ENCODE measurements at places on chromosomes 7 and 10. TPM values are rescaled to one million over a fixed set of nuclear protein-coding genes. Genes with fewer than 3 reads are reported as not detected.

Gene EVX1
- total RNA-seq: 0.51 TPM

GRCh38 chr7:36338256-36338655 is 51.4 kb upstream of the ANLN start:
- DNase-seq: no peak
- no peaks in the 10 kb centered on the region for H3K27me3 ChIP-seq
- no peak overlapping the region for H3K27ac ChIP-seq

DNA sequence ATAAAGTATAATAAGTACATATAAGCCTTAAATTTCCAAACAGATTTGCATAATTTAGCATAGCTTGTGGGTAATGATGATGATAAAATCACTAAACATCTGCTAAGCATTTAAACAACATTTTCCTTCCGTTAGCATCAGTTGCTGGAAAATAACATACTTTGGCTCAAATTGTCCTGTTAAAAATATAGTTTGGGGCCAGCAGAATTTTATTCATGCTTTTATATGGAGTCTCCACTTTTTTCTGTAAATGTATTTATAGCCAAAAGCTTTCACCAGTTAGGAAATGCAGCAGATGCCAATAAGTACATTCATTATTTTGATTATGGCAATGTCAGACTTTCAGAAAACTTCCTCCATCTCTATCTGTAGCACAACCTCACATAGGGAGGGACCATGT is 107.2 kb downstream of the CNTNAP2 start:
- no peak overlapping the region for H3K27ac ChIP-seq
- DNase-seq: no peak
- H3K27me3 ChIP-seq: no peaks in the 10 kb centered on the region
- H3K36me3 ChIP-seq: no peaks in the 10 kb centered on the region

DNA sequence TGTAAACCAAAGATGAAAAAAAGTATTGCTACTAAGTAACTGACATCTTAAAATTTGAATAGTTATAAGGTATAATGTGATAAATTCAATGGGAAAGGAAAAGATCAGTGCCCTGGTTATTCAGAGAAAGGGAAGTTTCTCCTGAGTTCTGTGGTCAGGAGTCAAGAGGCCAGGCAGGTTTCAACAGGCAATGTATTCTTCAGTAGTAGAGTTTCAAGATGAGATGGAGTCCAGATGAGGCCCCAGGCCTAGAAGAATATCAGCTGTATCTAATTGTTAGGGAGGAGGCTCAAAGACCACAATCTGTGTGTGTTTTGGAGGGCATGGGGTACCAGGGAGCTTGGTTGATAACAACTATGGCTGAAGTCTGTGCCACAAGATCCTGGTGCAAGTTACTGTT is 101.4 kb upstream of the DLX6 start:
- no peak for DNase-seq
- no peaks in the 10 kb centered on the region for H3K36me3 ChIP-seq
- no peaks in the 10 kb centered on the region for H3K4me1 ChIP-seq
- H3K27me3 ChIP-seq: no peaks in the 10 kb centered on the region

DNA sequence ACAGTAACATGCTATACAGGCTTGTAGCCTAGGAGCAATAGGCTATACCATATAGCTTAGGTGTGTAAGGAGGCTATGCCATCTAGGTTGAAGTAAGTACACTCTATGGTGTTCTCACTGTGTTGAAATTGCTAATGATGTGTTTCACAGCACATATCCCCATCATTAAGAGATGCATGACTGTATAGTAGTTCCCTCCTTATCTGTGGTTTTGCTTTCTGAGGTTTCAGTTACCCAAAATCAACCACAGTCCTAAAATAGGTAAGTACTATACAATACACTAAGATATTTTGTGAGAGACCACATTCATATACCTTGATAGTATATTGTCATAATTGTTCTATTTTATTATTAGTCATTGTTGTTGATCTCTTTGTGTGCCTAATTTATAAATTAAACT is 12.7 kb downstream of the FZD1 start:
- no peak for DNase-seq
- no peak overlapping the region for H3K27ac ChIP-seq

Gene ZNF32
- 25.7 TPM for total RNA-seq

DNA sequence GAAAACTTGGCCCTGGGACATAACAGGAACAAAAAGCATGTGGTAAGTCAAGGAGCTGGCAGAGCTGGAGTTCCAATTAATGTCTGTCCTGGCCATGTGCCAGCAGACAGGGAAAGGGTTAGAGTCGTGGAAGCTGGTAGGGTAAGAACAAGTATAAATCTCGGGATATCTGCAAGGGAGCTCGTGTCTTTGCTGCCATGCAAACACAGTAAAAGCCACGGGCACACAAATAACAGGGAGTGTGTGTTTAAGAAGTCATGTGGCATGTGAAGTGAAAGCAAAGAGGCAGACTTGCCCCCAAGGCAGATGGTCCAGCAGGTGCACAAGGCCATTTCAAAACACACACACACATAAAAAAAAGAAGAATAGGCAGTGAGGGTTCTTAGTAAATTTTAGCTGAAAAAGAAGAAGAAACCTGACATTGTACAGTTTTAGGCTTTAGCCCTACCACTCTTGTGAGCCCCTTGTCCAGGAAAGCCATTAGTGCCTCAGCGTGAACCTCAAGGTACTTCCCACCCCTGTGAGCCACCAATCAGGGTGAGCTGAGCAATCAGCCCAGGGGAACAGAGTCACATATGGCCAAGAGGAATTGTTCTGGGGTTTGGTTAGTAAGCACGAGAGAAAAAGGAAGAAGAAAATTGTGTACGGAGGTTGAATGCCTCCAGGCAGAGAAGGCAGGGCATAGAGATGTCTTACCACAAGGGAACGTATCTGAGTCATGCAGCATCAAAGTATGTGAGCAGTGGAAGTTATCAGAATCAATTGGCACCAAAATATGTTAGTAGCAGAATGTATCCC is 32.8 kb upstream of the ARHGAP12 start:
- H3K4me3 ChIP-seq: no peak overlapping the region
- H3K4me1 ChIP-seq: peaks cover 10% of the 10 kb centered on the region
- peaks cover 3% of the 10 kb centered on the region for H3K27me3 ChIP-seq
- no peak overlapping the region for H3K27ac ChIP-seq

- DNase-seq: no peak
- H3K36me3 ChIP-seq: no peaks in the 10 kb centered on the region
- H3K27ac ChIP-seq: no peak overlapping the region
- H3K4me1 ChIP-seq: peaks cover 8% of the 10 kb centered on the region
- no peak overlapping the region for H3K4me3 ChIP-seq
Observed at GRCh38 chr7:106599343-106599698, 61.6 kb downstream of the CCDC71L start.
